Caudate nucleus (tissue), 63 donors: ENCODE measurements at places on chromosomes 4 and X.

- no peak for DNase-seq
Observed at GRCh38 chrX:102985192-102985591, 48.1 kb downstream of the RAB40AL start.

DNA sequence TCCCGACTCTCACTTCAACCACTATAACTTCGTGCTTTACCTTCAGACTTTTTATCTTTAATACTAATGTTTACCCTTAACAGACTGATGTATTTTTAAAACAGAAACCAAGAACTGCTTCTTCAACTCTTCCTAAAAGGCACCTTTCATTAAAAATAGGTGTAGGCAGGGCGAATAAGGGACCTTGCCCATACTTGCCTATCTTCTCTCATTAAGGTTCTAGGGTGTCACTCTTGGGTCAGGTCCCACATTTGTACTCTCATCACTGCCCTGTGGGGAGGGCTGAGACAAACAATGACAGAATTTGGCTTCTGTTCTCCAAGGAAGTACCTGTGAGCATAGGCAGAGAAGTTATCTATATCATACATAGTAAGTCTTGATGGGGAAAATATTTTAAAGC lies 69.7 kb downstream of the ANKRD50 start:
- DNase-seq = no peak

DNA sequence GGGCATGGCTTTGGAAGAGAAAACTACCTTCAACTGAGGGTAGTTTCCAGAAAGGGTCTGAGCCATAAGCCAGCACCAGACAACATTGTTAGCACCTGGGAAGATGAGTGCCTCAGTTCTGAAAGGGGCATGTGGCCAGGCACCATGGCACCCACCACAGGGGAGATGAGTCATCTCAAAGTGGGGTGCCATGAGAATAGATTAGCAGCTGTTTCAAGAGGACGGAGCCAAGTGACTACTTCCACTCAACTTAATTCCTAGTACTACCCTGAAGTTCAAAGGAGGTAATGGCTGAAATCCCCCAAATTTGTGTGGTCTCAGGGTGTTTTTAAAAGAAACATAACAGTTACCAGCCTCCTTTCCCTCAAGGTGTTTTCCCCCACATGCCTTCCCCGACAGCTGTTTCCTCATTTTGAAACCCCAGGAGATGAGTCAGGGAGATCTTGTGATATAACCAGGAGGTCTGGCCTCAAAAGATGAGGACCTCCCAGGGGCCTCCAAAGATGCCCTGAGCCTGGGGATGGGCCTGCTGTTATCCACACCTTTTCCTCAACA lies 27.8 kb upstream of the FTHL17 start:
- no peak for DNase-seq

DNA sequence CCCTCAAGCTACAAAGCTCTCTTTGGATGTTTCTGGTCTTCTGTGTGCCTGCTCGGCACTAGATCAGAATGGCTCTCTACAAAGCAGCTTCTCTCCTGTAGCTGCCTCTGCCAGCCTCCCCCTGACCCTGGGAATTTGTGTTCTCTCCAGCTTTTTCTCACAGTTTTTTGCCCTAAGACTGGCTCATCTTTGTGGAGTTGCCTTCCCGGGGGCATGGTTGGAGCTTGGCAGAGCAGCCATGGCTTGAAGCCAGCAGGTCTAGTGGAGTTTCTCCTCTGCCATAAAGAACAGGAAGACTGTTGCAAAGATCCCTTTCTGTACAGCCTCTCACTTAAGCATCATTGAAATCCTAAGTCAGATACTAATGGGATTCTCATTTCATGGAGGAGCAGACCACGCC lies 163.3 kb upstream of the MAMLD1 start:
- DNase-seq = no peak

DNA sequence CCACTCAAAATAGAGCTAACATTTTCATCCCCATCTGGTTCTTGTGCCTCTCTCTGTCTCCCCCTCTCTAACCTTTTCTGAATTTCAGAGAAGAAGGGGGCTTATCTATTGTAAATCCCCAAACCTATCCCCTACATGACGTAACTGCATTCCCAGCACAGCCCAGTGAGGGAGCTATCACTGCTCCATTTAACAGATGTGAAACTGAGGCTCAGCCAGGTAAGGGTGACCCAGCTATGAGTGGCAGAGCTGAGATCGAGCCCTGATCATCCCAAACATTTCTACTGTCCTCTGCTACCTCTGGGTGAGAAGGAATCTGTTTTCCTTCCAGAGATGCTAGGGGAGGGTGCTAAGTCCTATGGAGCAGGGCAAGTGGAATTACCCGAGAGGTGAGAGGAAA lies 107.5 kb downstream of the SLC2A9 start:
- no peak for DNase-seq

- DNase-seq = no peak
Observed at GRCh38 chr4:123696687-123697086, 300.1 kb downstream of the SPRY1 start.
